ENCODE measurements at places on chromosomes 2 and 18. TPM values are rescaled to one million over a fixed set of nuclear protein-coding genes. Genes with fewer than 3 reads are reported as not detected.

- no peak for DNase-seq
These were observed 199.5 kb upstream of the SALL3 start for GRCh38 chr18:78779996-78780718.

DNA sequence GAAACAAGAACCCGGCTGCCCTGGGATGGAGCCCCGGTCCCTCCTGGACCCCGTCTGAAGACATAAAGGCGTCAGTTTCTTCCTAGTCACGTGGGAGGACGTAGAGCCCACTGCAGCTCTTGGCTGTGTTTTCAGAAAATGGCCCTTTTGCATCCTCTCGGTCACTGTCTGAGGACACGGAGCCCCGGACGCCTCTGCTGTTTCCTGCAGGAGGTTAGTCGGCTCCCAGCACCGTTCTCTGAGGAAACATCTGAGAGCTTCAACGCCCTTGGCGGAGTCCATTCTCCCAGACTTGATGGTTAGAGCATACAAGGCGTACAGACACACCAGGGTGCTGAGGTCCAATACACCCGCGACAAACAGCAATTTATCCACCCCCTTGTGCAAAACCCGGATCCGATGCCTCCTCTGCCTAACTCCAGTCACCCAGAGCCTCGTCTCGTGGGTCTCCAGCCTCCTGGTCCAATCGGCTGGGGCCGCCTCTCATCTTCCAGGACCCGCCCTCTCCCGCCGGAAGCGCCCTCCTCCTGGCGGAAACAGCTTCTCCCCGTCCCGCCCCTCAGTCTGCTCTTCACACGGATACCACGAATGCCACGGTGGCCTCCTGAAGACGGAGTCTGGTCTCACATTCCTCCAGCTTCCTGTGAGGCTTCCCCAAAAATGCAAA, 119.4 kb downstream of the TMEM18 start:
- no peak for DNase-seq

GRCh38 chr2:238168196-238169047, 9.7 kb downstream of the ERFE start:
- DNase-seq = no peak

DNA sequence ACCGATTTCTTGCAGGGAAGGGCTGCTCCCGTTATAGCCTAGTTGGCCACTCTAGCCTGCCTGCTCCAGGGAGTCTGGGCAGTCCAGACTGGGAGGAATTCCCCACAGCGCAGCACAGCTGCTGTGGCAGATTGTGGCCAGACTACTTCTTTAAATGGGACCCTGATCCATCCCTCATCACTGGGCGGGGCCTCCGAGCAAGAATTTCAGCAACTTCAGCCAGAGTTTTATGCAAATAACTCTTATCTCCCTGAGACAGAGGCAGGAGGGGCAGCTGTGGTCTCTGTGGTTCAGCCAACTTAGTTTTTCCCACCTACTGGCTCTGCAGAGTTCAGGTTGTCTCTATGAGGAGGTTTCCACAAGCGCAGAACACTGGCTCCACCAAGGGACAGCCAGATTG, 1583.2 kb downstream of the SUCLG1 start:
- DNase-seq = no peak

Gene FEV
- not detected for total RNA-seq

DNA sequence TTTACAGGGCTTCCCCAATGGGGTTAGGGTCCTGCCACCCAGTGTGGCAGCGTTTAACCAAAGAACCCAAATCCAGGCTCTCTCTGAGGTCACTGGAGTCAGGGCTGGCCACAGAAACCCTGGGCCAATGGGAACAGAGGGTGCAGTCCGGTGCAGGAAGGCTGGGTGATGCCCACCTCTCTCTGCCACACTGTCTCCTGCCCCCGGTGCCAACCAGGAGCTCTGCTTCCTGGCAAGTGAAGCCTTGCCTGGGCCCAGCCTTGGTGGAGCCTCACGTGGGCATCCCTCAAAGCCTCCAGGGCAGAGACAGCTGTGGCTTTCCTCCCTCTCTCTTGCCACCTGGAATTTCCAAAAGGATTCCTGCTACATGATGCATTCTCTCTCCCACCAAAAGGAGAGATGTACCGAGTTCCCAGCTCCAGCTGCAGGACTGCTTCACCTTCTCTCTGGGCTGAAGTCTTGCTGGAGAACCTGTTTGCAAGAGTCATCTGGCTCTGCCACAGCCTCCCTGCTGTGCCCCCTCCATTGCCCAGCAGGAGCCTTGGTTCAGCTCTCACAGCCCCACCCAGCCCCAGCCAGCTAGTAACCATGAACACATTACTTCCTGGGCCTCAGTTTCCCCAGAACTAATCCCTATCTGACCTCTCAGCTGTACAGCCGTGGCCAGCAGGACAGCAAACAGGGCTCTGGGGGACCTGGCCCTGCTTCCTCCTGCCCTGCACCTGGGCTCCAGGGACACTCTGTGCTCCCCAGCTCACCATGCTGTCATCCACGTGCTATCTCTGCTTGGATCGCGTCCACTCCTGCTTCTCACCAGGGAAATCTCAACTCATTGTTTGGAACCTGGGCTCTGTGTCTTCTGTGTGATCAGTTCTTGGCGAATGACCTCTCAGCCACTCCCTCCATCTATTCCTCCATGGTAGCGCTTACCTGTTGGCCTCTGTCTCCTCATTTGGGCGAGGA, 43.4 kb downstream of the KCNF1 start:
- no peak for DNase-seq

Gene LRRC30
- not detected for total RNA-seq

DNA sequence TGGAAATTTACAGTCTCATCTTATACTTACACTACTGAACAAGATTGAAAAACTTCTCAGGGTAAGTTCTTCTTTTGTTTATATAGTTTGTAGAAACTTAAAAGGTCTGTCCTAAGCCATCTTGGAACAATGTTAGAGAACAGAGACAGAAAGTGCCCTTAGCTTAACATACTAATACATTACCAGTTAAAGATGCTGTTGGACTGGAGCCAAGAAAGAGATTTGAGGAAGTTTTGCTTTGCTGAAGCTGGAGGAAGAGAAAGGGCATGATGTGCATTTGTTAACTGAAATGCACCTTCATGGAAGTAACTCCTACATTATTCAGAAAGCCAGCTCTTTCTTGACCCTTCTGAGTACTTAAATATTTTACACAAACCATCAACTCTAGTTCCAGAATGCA, 66.5 kb upstream of the TNFRSF11A start:
- no peak for DNase-seq

DNA sequence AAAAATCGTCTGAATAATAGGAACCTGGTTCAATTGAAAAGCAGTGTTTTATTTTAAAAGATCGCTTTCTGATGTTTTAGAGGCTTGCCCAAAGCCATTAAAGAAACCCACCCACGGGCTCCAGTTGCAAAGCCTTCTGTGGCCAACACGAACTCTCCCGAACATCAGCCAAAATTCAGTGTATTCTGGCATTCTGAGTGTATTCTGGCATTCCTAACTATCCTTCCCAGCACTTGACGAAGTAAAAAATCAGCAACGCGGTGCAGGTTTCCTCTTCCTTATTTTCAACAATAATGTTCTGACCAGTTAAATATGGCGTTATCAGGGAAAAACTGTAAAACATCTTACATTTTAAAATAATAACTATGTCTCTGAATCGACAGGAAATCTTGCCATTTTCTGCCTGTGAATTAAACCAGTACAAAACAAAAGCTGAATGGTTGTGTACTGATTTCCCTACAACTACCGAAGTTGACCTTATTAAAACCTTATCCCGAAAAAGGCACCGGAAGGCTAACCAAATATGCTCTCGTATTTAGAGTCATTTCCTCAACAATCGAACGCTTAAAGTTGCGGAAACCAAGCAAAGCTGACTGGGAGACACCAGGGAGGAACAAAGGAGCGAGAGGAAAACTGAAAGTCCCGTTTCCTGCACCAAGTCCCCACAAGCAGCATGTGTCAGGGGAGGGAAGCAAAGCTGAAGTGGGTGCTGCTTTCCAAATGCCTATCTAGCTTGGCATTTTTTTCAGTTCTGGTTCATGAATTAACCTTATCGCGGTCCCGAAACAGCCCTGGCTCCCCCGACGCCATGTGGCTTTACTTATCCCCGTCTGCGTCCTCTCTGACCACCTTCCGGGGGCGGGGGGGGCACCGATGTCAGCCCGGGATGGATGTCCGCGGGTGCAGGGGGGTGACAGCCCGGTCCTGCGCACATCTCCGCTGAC, 44.3 kb downstream of the ZNF516 start:
- DNase-seq = no peak

Gene RUFY4
- total RNA-seq = not detected

GRCh38 chr2:26623541-26624495, 17.3 kb downstream of the CIB4 start:
- no peak for DNase-seq

DNA sequence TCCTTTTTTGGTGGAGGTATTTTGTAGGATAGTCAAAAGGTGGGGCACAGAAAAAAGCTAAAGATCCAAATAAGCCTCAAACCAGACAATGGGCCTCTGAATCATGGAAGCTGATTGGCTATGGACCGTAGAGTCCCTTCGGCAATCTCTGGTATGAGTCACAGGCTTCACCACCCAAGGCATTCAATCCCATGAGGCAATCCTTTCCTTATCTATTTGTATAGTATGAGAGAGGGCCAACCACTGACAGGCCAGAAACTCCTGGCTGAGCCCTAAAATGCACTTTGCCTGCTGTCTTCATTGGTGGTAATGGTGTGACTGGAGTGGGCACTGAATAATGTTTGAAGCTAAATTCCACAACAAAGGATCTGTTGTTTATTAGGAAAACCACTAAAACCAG, 38.7 kb upstream of the MEX3C start:
- DNase-seq = no peak

Gene DNER
- 4.0 TPM for total RNA-seq

DNA sequence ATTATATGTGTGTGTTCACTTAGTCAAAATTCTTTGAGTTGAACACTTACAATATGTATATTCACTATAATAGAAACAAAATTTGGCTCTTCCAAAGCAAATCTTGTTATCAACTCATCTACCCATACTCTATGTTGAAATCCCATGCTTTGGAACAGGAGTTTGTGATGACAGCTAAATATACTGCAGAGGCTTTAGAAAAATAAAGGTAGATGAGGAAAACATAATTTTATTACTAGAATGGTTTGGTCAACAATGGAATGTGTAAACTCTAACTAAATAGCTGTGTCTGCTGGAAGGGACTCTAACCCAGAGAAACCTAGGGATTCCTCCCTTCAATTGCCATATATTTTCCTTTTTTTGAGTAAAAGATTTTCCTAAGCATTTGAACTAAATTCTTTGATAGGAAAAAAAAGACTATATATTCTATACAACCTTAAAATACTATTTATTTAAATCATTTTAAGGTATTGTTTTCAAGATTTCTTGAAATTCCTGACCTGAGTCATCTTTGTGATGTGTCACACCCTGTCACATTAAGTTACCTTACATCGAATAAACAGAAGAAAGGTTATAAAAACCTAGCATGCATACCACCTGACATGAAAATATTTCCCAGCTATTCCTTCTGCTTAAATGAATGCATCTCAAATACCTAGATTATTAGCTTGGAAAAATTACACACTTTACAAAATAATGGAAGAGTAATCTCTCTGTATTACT, 175.5 kb downstream of the OTX1 start:
- no peak for DNase-seq

- DNase-seq = no peak
These were observed 99.9 kb downstream of the RBBP8 start for GRCh38 chr18:23033056-23033455.

- DNase-seq = no peak
These were observed 3.5 kb downstream of the POU3F3 start for GRCh38 chr2:104857262-104858005.

GRCh38 chr18:77066689-77067088, 65.9 kb downstream of the MBP start:
- DNase-seq = no peak

GRCh38 chr18:46294751-46295150, 190.6 kb downstream of the HAUS1 start:
- no peak for DNase-seq

GRCh38 chr18:53534695-53535094, 689.8 kb downstream of the MBD2 start:
- DNase-seq = no peak

- DNase-seq = no peak
These were observed 842.5 kb upstream of the NXPH2 start for GRCh38 chr2:139622691-139623090.

Gene REG3G
- total RNA-seq = not detected

Gene SPDYA
- total RNA-seq = 1.1 TPM

DNA sequence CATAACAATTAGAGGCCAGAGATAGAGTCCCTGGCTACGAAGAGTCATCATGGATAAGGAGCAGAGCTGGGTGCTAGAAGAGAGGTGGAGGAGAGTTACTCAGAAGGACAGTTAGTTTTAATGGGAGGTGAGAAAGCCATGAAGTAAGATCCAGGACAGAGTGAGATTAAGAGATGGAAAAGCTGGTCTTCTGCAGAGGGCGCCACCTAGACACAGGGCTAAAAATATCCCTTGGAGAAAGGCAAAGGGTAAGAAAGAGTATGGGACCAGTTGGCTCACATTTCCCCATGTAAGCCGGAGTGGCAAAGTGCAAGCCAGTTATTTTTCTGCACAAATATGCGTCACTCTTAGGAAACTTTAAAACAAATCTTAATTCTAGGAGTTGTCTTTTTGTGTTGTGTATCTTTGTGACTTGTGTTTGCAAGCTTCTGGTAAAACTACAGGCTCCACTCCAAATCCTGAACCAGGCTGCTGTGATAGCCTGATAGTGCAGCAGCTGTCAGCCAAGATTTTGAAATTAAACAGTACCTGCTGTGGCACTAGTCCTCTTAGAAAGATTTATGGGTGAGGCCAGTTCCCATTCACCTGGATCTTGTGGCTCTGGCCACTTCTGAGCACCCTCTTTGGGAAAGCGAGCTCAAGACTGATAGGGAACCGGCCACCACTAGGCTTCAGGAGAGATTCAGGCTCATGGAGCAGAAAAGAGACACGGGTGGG, 204.2 kb downstream of the TPGS2 start:
- DNase-seq = no peak

DNA sequence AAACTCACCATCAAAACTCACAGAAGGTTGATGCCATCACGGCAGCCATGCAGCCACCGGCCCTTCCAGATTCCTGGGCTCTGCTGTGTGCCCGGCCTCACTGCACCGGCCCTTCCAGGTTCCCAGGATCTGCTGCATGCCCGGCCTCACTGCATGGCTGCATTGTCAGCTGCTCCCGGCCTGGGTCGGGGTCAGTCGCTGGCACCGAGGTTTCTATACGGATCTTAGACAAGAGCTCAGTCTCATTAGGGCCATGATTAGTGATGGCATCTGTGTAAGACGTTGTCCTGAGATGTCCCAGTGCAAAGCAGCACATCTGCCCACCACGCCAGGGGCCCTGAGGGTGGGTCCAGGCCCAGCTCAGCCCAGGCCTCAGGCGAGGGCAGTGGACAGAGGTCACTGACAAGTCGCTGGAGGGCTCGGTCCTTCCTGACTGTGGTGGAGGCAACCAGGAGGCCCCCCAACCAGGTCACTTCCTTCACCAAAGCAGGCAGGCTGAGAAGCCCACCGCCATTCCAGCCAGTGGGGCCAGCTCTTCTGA, 29.4 kb downstream of the TMEM18 start:
- no peak for DNase-seq

Gene TSPYL6
- not detected for total RNA-seq

Gene AOX1
- 2.8 TPM for total RNA-seq

GRCh38 chr2:171158790-171159371, 1.8 kb downstream of the TLK1 start:
- DNase-seq = no peak
